ENCODE measurements at places on chromosomes 6 and 20.
A peak's percentile ranks its signal among the peaks of the same experiment; 100 is the strongest.

DNA sequence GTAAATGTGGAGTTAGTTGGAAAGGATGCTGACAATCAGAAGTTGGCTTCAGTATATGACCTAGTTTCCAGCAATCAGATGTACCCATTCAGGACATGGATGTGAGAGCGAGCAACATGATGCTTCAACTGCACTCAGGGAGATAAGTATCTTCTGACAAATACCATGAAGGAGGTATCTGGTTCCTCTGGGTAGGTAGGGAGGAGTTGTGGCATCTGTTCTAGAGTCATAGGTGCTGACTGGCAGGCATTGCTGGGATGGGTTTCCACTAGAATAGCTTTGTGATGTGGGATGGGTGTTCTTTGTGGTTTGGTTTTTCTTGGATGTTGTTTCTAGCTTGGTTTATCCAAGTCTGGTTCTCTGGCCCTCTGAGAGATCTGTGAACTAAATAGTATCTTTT is 3.9 kb upstream of the REV3L start:
- no peak for DNase-seq

GRCh38 chr20:49890471-49891361 is 24.6 kb downstream of the SPATA2 start:
- DNase-seq: no peak

GRCh38 chr20:58542411-58543095 is 27.4 kb upstream of the APCDD1L start:
- DNase-seq: peak; percentile 37

DNA sequence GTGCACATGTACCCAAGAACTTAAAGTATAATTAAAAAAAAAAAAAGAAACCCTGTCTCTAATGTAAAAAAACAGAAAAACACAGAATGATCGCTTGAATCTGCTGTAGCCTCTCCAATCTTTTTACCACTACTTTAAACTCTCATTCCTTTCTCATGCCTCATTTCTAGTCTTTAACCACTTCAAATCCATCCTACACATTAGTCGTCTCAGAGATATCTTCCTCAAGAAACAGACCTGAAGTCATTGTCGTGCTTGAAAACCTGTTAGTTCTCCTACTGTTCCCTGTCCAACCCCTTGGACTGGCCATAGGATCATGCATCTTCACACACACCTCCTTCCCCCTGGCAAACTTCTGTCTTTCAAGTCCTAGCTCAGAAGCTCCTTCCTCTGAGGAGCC is 112.1 kb upstream of the BCLAF1 start:
- no peak for DNase-seq

DNA sequence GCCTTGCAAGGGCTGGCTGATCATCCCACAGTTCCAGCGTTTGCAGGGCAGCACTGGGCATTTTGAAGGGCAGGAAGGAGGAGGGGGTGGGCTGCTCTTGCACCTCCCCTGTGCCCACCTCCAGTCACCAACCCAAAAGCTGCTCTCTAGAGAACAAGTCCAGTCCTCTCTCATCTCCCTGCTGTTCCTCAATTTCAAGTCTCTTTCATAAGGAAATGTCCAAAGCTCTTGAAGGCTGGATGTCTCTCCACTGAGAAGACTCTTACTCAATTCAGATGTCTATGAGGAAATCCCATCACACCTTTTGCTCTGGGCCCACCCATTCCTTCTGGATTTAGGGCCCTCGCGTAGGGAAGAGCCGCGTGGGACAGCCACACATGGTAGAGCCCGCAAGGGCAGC is 31.7 kb downstream of the WRNIP1 start:
- no peak for DNase-seq

DNA sequence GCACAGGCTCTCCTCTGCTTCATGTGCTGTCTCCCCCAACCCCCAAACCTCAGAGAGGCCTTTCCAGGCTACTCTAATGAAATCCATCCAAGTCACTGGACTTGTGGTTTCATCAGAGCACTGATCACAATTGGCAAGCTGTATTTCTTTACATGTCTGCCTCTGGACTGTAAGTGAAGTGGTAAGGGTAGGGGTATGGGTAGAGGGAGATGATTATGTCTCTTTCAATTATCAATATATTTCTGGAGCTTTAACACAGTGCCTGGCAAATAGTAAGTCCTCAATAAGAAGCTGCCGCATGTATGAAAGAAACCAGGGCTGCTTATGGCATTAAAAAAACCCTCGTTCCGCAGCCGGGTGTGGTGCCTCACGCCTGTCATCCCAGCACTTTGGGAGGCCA is 5.4 kb downstream of the TRERF1 start:
- DNase-seq: no peak

GRCh38 chr6:122622479-122622878 is 12.3 kb downstream of the PKIB start:
- peak; percentile 73 for DNase-seq

DNA sequence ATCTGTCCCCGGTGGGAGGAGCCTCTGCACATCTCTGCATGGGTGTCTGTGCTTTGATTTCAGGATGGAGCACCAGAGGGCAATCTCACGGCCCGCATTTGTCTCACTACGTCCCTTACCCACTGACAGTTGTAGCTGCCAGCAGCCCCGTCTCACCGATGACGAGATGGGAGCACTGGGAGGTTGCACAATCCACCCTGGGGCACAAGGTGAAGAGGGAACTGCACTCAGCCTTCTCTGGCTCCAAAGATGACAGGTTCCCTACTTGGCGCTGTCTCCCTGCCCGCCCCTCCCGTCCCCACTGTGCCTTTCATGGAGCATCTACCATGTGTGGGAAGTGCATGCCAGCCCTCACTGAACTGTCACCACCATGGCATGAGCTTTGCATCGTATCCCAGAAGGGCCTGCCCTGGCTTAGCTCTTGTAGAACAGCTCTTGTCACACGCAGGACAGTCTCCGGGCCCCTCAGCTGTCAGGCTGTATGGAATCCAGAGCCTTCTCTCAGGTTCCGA is 99.9 kb upstream of the PMEPA1 start:
- no peak for DNase-seq

DNA sequence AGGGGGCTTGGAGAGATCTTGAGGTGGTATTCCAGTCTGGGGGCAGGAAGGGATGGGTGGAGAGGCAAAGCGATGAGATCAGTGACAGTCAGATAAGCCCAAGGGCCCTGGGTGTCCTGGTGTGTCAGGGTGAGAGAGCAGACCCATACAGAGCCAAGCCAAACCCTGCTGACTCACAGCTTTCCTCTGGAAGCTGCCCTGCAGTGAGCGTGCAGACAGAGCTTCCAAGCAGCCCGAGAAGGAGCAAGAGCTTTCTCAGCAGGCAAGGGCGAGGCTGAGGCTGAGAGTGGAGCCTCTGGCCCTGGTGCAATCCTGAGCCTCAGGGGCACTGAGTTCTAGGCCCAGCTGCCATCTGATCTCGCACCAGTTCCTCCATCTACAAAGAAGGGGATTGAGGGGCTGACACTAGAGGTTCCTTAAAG is 91.1 kb upstream of the HIVEP1 start:
- DNase-seq: no peak

DNA sequence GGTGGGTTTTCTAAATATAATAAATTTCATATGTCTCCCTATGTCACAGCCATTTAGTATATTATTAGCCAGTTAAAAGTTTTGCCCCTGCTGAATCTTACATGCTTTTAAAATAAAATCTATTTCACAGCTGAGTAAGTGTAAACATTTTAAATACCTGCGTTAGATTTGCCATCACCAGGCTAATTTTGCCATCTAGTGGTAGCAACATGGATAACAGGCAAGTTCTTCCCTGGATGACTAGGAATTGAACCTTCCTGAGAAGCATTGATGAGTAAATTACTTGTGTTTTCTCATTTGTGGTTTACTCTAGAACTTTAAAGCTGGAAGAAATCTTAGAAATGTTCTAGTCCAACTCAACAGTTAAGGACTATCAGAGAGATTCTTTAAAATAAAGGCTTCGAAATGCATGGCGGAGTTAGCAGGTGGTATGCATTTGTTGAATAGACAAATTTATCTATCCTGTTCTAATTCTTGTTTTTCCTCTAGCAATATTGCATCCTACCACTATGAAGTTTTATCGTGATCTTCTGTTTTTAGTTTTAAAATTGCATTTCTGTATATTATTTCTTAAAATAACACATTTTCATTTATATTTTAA is 2.6 kb downstream of the PRSS35 start:
- peak; percentile 12 for DNase-seq

GRCh38 chr20:56911946-56912345 is 282.8 kb downstream of the TFAP2C start:
- no peak for DNase-seq

GRCh38 chr6:148407372-148407771 is 64.7 kb downstream of the SASH1 start:
- no peak for DNase-seq

GRCh38 chr6:137313928-137314855 is 95.0 kb upstream of the IFNGR1 start:
- DNase-seq: peak; percentile 0

DNA sequence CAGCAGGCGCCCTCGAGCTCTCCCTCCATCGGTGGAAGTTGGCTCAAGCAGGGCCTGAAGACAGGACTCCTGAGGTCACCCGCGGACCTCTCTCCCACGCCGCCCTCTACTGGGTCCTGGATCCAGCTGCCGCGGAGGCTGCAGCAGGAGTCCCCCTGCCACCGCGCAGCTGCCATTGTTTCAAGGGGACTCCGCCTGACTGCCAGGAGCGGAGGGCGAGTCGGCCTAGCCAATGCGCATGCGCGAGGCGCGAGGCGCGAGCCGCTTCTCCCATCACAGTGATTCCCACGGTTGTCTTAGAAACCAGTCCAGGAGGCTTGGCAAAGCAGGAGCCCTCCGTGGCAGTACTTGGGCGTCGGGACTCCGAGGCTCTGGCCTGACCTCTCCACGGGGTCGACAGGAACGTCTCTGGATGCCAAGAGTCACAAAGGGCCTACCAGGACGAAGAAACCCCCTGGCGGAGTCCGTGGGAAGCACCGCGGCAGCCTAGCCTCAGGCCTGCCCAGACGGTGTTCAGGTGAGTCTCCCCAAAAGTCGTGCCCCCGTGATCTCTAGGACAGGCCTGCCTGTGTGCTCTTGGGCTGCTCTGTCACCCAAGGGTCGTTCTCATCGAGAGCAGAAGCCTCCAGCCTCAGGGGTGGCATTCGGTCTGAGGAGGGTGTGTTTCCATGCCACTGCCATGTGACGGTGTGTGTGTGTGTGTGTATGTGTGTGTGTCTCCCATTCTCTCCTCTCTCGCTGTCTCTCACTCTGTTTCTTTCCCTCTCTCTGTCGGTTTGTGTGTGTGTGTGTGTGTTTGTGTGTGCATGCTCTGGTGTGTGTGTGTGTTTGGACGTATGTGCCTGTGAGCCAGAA is 290.6 kb upstream of the ZNF337 start:
- DNase-seq: peak; percentile 37

GRCh38 chr6:12010635-12011275 is 1.4 kb upstream of the HIVEP1 start:
- DNase-seq: no peak

DNA sequence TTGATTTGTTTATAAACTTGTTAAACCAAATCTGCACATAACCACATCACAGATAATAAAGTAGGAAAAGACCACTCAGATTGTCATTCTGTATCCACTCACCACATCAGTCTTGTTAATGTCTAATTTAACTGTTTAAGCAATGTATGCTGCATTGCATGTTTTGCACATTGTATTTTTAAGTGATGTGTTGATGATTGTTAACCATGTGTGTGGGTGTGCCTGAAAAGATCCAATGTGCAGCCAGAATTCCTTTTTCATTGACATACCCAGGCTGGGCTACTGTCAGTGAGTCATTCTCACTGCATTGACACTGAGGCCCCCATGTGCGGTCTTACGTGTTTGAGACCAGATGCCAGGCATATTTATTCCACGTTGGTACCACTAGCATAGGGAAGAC is 167.3 kb downstream of the TRMT11 start:
- no peak for DNase-seq

DNA sequence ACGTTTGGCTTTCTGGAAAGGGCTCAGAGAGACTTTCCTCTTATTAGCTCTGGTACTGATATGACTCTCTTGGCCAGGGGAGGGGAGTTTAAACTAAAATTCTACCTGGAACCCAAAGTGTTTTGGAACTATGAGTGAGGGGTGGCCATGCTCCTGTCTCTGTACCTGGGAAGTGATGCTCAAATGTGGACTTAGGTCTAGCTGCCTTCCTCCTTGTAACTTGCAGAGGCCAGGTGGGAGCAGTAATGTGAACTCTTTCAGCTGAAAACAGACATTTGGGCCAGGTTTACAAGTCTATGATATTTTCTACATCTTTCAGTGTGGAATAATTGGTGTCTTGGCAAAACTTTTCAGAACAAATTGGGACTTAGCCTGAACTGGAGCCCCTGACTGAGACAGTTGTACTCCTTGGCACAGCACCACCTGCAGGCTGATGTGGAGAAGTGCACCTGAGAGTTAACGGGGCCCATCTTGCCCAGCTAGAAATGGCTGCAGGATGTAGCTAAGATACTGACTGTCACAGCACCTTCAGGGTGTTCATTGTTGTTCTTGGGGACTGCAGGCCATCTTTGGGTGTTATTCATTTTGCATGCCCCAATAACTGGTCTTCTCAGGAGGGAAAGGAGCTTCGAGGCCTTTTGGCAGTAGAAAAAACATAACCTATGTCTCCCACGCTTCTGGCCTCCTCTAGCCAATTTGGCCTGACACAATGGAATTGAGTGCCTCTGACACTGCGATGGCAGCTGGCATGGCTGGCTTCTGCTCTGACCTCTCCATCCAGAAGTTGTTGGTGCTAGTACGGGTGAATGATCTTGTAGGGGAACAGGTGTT is 37.1 kb downstream of the CD109 start:
- DNase-seq: peak; percentile 33

DNA sequence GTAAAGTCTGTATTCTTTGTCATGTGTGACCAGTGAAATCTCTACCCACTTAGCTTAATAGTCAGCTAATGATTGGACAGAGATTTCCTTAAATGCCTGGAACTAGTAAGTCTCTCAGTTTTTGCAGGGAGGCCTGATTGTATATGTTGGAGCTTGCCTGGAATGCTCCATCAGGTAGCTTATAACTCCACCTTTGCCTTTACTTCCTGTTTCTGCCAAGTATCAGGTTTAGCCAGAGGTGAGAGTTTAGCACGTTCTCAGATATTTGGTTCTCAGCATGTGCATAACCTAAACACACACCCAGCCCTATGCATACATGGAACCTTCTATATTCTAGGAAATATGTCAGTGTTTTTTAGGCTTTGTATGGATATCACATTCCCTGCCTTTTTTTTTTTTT is 435.3 kb downstream of the CDKAL1 start:
- no peak for DNase-seq

GRCh38 chr20:11511821-11512220 is 405.9 kb upstream of the BTBD3 start:
- no peak for DNase-seq

DNA sequence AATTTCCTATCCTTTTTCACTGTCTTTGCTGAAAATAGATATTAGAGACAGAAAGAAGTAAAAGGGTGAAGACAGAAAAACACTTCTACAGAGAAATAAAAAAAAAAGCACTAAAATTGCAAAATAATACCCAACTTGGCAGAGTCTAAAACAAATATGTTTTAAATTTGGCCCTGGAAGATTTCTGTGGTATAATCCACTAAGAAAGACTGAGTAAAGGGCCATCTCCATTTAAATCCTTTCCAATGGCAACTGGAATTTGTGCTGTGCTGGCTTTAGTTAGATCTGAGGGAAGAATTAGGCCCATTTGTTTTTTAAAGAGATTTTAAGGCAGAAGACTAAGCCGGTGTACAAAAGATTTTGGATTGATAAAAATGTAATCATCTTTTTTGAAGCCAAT is 321.2 kb downstream of the GJA1 start:
- no peak for DNase-seq

GRCh38 chr6:84517741-84518530 is 246.5 kb downstream of the TBX18 start:
- no peak for DNase-seq
